ENCODE measurements at places on chromosomes 16 and 17. TPM values are rescaled to one million over a fixed set of nuclear protein-coding genes. Genes with fewer than 3 reads are reported as not detected.

- peak; percentile 40 for DNase-seq
Measured at GRCh38 chr17:17942846-17943245, 29.4 kb downstream of the TOM1L2 start.

DNA sequence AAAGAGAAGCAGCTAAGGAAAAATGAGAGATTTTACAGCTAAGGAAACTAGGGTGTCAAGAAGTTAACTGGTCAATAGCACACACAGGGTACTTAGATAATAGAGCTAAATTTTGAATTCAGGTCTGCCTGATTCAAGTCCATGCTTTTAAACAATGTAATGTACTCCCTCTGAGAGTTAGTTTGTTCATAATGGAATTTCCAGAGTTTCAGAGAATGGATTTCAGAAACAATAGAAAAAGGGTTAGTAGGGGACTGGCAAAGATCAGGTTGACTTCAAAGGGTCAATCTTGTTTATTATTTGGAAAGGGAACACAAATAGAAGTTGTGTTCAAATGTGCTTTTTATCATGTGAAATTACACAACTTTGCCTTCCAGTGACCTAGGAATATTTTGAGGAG lies 17.9 kb downstream of the NSRP1 start:
- DNase-seq = no peak

The ST6GALNAC1 gene
- 0.21 TPM for total RNA-seq

GRCh38 chr16:86576591-86577313 lies 1.6 kb upstream of the FOXL1 start:
- DNase-seq = no peak

DNA sequence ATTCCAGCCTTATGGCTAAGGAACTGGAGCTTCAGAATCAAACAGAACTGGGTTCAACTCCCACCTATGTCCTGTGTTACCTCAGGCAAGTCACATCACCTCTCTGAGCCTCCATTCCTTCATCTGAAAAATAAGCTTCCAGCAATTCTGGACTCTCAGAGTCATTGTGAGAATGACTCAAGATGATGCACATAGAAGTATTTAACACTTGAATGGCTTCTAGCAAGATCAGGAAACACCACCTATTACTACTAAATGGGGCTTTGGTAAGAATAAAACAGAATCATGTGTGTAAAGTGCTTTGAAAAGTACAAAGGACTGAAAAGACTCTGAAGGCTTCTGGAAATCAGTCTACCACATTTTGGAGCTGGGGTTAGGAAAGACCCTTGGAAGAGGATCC lies 30.8 kb upstream of the CALB2 start:
- no peak for DNase-seq

DNA sequence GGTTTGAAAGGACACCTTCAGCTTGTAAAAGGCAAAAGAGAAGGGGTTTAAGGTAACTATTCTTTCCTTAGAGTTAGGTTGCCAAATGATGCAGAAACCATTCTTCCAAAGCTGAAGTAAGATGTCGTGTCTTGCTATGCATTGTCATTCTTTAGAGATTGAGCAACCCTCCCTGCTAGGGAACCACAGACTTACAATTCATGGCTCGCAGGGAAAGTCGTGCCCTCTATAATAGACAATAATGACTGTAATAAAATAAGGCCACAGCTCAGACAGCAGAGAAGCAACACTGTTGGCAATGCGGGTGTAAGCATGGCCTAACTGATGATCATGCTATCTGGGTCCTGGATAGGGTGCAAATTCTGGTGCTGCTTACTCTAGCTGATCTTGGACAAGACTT lies 129.6 kb upstream of the CDH13 start:
- no peak for DNase-seq

The KRT39 gene
- total RNA-seq = not detected

The EVPL gene
- not detected for total RNA-seq

The ST6GALNAC2 gene
- total RNA-seq = 0.91 TPM

The IRX3 gene
- 67.1 TPM for total RNA-seq

DNA sequence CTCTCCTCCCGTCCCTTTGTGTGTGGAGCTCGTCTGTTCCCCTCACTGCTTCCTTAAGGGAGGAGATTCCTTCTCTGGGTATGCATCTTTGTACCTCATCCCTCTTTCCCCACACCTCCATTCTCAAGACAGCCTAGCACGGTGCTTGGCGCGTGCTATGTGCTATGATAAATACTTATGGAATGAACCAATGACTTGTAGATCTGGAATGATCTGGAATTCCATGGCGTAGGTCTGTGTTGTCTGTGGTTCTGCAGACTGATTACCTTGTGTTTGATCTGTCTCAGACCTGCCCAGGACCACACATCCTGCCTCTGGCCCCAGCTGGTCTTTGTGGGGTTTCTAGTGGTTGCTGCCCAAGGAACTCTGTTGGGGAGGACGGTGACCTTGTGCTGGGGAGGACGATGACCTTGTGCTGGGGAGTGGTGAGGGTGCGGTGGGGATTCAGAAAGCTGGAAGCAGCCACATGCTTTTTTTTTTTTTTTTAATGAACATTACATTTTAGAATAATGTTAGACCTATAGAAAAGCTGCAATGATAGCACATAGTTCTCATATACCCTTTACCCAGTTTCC lies 33.5 kb upstream of the ETV4 start:
- no peak for DNase-seq

DNA sequence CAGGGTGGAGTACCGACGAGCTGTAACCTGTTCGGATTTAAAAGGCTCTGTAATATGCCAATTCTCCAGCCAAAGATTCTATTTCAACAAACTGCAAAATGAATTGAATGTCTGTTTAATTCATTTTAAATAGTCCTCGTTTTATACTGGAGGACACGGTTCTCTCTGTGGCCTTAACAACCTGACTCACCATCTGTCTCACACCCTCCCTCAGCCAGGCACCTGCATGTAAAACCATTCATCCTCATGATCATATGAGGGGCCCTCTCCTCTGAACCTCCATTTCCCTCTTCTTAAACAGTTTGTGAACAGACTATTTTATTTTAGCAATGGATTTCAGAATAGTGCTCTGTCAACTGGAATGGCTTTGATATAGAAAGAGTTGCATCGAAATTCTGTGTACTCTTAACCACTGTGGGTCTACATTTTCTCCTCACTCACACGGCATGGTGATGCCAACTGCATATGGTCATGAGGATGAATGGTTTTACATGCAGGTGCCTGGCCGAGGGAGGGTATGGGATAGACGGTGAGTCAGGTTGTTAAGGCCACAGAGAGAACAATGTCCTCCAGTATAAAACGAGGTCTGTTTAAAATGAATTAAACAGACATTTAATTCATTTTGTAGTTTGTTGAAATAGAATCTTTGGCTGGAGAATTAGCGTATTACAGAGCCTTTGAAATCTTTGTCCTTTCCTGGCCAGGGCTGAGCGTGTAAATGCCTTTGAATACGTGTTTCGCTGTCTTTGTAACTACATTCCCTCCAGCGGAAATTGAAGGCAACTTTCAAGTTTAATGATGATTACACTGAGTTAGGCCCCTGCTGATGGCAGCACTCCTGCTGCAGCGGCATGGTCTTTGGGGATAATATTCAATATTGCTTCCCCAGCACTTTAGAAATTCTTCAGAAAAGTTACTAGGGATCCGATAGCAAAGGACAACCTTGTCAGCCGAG lies 329.6 kb downstream of the SNX29 start:
- no peak for DNase-seq

GRCh38 chr17:45425125-45425983 lies 7.3 kb downstream of the ARHGAP27 start:
- DNase-seq = peak; percentile 68

The SP6 gene
- 0.05 TPM for total RNA-seq

The ARHGAP27 gene
- 31.2 TPM for total RNA-seq

DNA sequence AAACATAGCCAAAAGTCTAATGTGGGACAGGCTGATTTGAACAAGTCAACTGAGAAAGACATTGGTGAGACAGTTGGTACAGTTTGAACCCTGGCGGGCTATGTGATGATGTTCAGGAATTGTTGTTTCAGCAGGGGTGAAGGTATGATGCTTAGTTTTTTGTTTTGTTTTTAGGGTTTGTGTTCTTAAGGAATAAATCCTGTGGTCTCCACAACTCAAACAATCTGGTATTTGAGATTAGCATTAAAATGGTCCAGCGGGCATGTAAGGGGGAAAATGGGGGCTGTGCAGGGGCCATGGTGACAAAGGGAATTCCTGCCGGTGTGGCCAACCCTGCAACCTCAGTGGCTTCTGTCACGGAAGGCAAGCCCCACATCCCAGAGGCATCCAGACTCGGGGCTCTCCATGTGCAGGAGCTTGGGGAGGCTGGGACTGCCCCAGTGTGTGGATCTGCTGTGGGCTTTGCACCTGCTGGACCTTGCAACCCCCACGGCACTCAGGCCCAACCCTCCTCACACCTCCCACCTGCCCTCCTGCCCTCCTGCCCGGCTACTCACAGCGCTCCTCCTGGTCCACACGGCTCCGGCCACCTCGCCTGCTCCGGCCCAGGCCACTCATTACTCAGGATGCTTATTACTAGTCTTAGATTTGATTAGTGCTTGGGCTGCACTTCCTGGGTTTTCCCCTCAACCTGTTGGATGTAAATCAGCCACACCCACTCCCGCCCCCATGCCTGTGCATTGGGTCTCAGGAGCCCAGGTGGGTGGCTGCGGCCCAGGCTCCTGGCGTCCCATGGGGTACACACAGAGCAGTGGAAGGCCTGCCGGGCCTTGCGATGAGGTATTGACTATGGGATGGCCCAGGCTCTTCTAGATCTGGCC lies at the start of gene TNFRSF13B:
TNFRSF13B (minus strand) TSS at position 661 of the 881 bp plus-strand sequence; CDS start at position 618, 43 bp downstream.
- DNase-seq = no peak

The RPL23 gene
- 758 TPM for total RNA-seq

DNA sequence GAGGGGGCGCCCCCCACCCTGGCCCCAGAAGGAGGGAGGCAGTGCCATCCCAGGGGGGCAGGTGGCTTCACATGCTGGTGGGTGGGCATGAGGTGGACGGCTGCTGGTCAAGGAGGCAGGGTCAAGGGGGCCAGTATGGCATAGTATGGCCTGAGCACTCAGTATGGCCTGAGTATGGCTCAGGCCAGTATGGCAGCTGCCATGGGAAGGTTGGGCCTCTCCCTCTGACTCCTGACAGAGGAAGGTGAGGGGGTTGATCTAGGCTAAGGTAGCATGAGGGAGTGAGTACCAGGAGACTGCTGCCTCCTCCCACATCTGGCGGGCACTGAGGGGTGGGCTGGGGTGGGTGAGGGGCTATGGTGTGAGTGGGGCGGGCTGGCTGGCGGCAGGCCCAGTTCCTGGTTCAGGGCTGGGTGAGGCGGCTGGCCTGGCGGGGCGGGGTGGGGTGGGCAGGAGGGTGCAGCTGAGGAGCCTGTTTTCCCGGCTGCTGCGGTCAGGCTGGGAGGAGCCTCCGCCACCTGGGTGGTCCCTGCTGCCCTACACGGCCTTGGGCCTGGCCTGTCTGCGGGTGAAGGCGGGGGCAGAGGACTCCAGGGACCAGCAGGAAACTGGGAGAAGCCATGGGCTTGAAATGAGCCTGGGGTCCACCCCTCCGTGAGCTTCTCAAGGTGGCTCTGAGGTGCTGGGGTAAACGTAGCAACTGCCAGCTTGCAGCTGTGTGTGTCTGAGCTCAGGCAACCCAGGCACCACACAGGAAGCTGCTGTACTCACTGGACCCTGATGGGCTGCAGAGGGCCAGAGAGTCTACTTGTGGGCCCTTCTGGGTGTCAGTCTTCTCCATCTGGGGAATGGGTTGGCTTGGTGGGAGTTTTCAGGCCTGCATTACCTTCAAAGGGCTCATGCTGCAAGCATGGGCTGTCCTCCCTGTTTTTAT lies 57.0 kb downstream of the RAI1 start:
- DNase-seq = peak; percentile 12

- DNase-seq = peak; percentile 93
Measured at GRCh38 chr17:39677542-39678339, 9.5 kb downstream of the PNMT start.

DNA sequence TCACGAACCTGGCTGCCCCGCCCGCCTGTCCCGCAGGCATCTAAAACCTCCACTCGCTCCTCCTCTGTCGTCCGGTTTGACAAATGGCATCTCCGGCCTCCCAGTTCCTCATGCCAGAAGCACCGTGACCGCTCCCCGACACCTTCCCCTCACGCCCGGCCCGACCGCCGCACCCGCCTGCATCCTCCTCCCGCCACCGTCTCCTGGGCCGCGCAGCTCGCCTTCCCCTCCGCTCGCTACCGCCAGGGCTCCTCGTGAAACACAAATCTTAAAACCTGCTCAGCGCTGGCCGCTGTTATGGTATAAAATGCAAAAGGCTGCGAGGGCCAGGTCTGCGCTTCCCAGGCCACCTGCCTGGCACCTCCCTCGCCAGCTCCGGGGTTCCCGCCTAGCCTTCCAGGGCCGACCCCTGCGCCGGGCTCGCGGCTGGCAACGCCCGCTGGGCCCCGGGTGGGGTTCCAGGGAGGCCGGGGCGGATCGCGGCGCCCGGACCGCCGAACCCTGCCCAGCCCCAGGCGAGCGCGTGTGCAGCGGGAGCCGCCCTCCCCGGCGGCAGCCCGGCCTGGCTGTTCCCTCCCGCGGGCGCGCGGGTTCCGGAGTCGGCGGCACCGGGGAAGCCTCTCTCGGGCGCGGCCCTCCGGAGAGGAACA lies 488 bp downstream of the SPSB3 start:
- DNase-seq = peak; percentile 18

DNA sequence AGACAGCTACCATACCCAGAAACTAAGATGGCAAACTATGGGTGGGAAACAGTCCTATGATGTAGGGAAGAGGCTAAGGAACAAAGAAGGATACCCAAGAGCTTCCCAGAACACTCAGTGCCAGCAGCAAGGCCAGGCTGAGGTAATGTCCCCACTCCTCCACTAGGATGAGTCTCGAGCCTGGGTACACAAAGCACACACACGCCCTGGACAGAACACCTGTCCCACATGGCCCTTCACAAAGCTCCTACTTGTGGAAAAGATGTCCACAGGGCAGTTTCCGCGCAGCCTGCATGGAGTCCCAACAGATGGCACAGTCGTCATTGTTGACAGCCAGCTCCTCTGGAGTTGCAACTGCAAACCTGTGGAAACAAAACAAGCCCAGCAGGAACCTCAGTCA lies 23.9 kb downstream of the AMFR start:
- DNase-seq = peak; percentile 72

The CDH13 gene
- total RNA-seq = 154 TPM

GRCh38 chr16:70712942-70713341 lies 27.1 kb upstream of the MTSS2 start:
- DNase-seq = no peak

DNA sequence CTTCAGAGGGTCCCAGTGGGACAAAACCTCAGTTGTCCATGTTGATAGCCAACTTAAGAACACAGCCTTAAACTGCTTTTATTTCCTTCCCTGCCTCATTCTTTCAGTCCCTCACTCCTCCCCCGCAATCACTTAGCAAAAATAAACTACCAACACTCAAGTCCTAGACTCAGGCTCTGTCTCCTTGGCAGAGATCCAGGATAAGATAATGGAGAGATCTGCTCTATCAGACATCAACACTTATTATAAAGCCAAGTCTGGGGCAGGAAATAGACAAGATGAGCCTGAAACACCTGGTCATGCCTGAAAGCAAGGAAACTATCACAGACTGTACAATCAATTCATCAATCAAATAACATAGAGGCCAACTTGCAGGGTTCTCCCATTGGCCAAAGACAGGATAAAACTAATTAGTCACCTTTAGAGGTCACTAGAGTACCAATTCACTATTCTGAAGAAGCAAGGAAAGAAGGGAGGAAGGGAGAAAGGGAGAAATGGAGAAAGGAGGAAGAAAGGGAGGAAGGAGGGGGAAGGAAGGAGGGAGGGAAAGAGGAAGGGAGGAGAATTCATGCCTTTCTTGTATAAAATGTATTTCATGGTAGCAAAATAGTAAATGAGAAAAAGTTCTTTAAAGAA lies 15.7 kb downstream of the HYDIN start:
- peak; percentile 30 for DNase-seq

- DNase-seq = no peak
Measured at GRCh38 chr17:66777689-66778225, 57.2 kb upstream of the CACNG5 start.

The ARHGAP23 gene
- 68.6 TPM for total RNA-seq

The NME1 gene
- total RNA-seq = 143 TPM
